ENCODE measurements at places on chromosomes 6 and 20. TPM values are rescaled to one million over a fixed set of nuclear protein-coding genes. Genes with fewer than 3 reads are reported as not detected.

GRCh38 chr6:167094820-167095637 is 27.9 kb upstream of the CCR6 start:
- DNase-seq: no peak

Gene OTOR
- total RNA-seq: not detected

Gene RBPJL
- total RNA-seq: not detected

Gene COL20A1
- total RNA-seq: not detected

Gene FRK
- 0.14 TPM for total RNA-seq

All from G401 (cell line).